ENCODE measurements at places on chromosomes 11 and 22. TPM values are rescaled to one million over a fixed set of nuclear protein-coding genes. Genes with fewer than 3 reads are reported as not detected.

The OOSP4A gene
- total RNA-seq, result not detected

DNA sequence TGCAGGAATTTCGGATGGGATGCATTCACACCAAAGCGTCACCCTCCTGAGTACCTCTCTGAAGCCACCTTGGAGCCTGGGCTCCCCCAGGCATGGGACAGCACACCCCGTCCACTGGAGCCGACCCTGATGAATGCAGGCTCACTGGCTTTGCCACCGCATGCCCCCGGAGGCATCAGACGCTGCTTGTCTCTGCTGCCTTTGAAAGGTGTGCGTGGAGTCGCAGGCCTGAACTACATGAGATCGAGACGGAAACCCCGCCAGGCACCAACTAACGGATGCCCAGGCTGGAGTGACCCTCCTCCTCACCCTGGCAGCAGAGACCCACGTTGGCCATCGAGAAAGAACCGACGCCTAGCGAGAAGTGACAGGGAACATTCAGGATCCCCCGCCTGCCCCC, 22.5 kb downstream of the KRTAP5-5 start:
- no peak for DNase-seq

DNA sequence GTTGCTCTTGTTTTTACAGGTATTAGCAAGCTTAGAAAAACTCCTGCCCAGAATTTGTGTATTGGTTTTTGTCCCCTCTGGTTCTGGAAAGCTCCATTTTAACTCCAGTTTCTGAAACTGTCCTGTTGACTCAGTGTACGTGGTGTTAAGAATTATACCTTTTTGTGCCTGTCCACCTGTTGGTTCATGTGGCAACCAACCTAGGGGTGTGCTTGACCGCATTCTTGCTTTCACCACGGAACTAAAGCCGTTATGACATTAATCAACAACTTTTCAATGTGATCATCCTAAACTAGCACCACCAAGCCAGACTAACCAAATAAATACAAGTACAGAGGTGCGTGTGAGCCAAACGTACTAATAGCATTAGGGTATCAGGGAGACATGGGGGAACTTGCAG, 56.0 kb upstream of the PTH start:
- DNase-seq, result no peak

DNA sequence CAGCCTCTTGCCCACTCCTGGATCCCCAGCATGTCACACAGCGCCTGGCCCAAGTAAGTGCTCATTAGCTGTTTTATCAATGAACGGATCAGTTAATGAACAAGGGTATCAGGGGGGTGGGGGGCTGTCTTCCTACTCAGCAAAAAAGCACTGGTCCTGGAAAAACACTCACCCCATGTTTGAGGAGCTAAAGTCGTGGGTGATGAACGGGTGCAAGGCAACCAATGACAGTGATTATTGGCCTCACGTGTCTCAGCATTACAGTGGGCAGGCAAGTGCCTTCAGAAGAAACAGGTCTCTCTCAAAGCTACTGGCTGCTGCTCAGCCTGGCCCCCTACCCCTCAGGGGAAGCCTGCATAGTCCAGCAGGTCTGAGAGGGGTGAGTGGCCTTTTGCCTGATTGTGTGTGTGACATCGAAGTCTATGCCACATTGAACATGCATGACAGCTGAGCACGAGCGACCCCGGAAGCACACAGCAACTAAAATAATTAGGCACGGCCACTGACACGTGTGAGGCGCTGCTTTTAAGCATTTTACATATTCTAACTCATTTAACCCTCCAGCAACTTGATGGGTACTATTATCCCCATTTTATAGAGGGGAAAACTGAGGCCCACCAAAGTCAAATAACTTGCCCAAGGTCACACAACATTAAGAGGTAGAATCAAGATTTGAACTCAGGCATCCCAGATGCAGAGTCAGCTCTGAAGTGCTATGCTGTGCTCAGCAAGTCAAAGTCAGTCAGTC, 2.6 kb upstream of the MS4A10 start:
- DNase-seq, result no peak

GRCh38 chr11:1293619-1294015, 15.8 kb downstream of the TOLLIP start:
- no peak for DNase-seq

Data from GM12878 (cell line).